ENCODE measurements at places on chromosomes 6 and 20. TPM values are rescaled to one million over a fixed set of nuclear protein-coding genes. Genes with fewer than 3 reads are reported as not detected.

DNA sequence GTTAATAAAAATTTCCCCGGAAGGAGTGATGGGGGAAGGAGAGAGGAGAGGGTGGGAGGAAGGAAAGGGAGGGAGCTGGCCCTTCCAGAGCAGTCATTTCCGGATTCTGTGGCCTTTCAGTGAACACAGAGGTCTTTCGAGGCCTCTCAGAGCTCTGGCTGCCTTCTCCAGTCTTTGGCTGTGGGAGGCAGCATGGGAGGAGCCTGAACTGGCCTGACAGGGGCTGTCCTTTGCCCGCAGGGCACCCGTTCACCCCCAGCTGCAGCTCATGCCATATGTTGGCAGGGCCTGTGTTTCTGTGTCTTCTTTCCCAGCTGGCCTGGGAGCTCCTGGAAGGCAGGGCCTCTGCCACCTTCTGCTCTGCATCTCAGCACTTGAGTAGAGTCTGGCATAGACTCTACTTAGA, 95.5 kb downstream of the PPP1R14C start:
- peak; percentile 12 for DNase-seq

Gene PIM1
- total RNA-seq, result 1.1 TPM

GRCh38 chr6:158411998-158412397, 99.7 kb downstream of the TULP4 start:
- DNase-seq, result no peak

DNA sequence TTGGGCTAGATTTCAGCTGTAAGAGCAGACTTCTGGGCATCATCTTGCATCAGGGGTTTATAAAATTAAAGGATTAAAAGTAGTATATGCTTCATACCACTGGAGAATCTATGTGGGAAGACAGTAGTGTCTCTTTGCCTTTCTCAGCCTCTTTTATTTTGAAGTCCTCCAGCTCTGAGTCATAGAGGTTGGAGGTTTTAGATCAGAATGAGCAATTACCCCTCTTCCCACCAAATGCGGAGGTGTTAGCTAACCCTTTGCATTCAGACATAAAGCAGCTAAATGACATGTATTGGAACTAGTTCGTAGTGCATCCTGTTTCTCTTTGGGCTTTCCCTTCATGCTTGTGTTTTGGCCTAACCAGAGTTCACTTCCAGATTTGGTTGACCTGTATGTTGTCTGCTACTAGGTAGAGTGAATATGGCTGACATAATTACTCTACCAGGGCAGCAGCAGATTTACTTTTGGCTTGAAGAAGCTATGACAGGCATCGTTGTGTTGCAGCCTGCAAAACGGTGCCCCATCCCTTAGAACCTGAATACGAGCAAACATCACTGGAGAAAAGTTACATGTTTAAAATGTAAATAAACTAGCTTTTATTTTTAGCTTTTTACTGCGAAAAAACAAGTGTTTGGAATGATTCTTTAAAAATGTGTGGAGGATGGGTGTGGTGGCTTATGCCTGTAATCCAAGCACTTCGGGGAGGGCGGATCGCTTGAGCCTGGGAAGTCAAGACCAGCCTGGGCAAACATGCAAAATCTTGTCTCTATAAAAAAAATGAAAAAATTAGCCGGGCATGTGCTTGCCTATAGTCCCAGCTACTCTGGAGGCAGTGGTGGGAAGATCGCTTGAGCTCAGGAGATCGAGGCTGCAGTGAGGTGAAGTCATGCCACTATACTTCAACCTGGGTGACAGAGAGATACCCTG, 82.2 kb downstream of the MYO6 start:
- DNase-seq, result no peak

- DNase-seq, result no peak
Measured at GRCh38 chr20:10558635-10559187, 115.1 kb downstream of the JAG1 start.
